ENCODE measurements at places on chromosomes 11 and 22. TPM values are rescaled to one million over a fixed set of nuclear protein-coding genes. Genes with fewer than 3 reads are reported as not detected.

The VPREB1 gene
- not detected for total RNA-seq

The PANX3 gene
- total RNA-seq, result not detected

The ELMOD1 gene
- not detected for total RNA-seq

The RBMXL2 gene
- not detected for total RNA-seq

The HPS4 gene
- total RNA-seq, result 35.6 TPM

DNA sequence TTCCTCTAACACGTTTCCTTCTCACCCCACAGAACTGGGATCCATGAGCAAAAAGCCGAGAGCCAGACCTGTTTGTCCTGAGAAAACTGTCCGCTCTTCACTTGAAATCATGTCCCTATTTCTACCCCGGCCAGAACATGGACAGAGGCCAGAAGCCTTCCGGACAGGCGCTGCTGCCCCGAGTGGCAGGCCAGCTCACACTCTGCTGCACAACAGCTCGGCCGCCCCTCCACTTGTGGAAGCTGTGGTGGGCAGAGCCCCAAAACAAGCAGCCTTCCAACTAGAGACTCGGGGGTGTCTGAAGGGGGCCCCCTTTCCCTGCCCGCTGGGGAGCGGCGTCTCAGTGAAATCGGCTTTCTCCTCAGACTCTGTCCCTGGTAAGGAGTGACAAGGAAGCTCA, 24.0 kb downstream of the CD5 start:
- DNase-seq, result no peak

The POU2AF3 gene
- not detected for total RNA-seq
